Jurkat, Clone E6-1 (cell line): ENCODE measurements at places on chromosomes 12 and 14.
A peak's percentile ranks its signal among the peaks of the same experiment; 100 is the strongest.

GRCh38 chr12:24586293-24586692 is 362.6 kb downstream of the BCAT1 start:
- DNase-seq, result no peak

DNA sequence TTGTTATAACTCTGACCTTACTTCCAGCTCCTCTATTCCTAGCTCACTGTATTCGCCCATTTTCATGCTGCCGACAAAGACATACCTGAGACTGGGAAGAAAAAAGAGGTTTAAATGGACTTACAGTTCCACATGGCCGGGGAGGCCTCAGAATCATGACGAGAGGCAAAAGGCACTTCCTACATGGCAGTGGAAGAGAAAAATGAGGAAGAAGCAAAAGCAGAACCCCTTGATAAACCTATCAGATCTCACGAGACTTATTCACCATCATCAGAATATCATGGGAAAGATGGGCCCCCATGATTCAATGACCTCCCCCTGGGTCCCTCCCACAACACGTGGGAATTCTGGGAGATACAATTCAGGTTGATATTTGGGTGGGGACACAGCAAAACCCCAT is 14.5 kb upstream of the PHC1 start:
- DNase-seq, result no peak

DNA sequence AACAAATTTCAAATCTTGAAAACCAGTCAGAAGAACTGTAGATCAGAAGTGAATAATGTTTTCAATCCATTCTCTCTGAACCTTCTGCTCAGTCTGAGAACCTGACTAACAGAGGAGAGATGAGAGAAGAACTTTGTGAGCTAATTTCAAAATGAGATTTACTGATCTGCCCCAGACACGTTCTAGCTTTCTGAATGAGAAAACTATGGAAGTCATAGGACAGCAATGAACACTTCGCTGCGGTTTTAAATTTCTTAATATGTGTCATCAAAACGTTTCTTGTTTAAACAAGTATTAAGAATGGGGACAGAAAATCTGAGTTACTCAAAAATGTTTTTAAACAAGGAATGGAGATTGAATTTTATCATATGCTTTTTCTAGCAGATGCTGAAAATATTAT is 66.6 kb upstream of the FAR2 start:
- no peak for DNase-seq

DNA sequence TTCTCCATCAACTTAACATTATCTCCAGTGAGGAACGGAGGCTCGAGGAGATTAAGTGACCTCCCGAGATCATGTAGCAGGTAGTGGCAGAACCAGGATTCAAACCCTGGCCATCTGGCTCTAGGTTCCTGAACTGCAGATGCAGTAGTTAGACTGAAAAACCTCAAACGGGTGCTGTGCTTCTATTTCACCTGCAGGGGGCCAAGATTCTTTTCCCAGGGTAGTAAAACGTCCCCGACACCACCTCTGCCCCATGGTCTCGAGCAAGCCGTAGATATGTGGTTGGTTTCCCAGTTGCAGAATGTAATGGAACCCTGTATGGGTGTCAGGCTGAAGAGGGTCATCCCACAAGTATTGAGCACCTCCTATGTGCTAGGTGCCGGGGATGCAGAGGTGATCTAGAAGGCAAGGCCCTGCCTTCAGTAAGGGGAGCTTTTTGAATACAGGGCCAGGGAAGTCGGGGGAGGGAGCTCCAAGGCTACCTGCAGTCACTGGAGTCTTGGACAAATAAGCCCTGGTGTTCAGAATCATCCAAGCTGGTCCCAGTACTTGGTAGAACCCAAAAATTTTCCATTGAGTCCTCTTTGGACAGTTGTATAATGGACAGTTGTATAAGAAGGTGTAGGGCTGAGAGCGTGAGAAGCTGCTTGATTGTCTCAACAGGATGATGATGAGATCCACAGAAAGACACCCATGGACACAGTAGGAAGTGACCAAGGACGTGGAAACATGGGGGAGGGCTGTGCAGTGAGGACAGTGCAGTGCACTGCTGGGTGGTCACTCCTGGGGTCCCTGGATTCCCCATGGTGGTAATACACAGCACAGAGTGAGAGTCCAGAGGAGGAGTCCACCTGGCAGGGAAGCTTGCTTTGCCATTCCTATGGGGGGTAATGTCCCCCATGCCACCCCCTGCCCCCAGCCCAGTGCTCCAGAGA is 197.2 kb downstream of the CHST11 start:
- peak; percentile 53 for DNase-seq

DNA sequence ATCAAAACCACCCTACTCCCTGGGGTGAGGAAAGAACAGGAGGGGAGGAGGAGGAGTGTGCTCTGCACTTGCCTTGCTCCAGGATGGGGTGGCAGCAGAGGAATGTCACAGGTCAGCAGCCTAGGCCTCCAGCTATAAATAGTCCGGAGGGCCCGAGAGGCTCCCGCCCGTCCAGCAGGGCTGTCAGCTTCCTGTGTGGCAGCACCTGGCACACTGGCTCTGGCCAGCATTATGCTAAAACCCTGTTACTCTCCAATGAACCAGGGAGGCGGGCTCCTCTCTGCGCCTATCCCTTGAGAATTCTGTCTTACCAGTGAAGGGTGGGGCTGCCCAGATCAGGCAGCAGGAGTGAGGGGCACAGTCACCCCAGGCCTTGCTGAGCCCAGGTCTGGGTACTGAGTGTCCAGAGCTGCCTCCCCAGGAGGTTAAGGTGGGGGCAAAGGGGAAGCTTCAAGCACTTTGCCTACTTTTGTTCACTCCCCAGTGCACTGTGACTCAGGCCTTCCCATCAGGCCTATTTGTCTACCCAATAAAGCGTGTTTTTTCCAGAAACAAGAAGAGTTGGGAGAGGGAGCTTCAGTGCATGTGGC is 1.2 kb upstream of the COX14 start:
- DNase-seq, result no peak

- DNase-seq, result no peak
These were observed 24.3 kb downstream of the VCPKMT start for GRCh38 chr14:50092006-50092555.

GRCh38 chr12:19847294-19848059 is 408.2 kb downstream of the AEBP2 start:
- no peak for DNase-seq

DNA sequence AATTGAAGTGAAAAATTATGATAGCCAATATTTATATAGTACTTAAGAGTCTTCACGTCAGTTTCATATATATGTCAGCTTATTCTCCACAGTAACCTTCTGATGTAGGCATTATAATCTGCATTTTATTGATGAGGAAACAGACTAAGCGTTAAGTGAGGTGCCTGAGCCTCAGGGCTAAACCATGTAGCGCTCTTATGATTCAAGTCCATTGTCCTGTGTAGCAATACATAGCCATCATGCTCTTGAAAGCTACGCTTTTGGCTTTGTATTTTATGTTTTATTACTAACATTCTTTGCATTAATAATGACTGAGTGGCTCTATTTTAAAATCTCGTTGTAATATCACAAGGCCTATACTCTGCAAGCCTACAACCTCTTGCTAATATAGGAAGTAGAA is 79.0 kb downstream of the ANO6 start:
- DNase-seq, result no peak

DNA sequence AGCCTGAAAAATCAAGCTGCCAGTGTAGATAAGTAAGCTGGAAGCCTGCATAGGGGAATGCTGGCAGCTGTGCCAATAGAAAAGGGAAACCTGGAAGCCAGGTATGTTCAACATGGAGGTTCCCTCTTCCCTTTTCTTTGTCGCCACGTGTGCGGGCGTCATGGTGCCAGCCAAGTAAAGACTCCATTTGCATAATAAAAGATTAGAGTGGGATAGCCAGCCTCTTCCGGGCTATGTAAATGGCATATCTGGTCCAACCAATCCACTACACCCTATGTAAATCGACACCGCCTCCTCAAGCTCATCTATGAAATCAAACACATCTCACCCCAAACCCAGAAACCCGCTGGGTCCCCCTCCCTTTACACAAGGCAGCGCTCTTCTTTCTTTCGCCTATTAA is 5.6 kb upstream of the ADGRD1 start:
- no peak for DNase-seq

- no peak for DNase-seq
These were observed 50.9 kb downstream of the KCNA5 start for GRCh38 chr12:5094551-5094950.

DNA sequence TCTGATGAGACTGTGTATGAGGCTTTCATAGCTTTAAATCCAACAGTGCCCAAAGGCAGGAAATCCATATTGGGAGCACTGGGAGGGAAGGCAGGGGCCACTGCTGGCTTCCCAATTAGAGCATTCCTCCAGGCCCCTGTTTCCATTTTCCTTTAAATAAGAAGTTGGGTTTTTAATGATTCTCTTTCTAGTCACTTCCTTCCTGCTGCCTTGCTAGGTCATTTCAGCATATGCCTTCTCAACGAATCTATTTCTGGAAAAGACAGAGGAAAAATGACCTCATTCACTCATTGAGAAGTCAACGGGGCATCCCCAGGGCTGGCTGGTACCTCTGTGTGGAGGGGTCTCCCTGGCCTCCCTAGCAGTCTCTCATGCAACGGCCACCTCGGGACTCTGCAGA is 43.5 kb downstream of the IGF1 start:
- no peak for DNase-seq

- no peak for DNase-seq
These were observed 104.5 kb downstream of the PRICKLE1 start for GRCh38 chr12:42484996-42485395.

DNA sequence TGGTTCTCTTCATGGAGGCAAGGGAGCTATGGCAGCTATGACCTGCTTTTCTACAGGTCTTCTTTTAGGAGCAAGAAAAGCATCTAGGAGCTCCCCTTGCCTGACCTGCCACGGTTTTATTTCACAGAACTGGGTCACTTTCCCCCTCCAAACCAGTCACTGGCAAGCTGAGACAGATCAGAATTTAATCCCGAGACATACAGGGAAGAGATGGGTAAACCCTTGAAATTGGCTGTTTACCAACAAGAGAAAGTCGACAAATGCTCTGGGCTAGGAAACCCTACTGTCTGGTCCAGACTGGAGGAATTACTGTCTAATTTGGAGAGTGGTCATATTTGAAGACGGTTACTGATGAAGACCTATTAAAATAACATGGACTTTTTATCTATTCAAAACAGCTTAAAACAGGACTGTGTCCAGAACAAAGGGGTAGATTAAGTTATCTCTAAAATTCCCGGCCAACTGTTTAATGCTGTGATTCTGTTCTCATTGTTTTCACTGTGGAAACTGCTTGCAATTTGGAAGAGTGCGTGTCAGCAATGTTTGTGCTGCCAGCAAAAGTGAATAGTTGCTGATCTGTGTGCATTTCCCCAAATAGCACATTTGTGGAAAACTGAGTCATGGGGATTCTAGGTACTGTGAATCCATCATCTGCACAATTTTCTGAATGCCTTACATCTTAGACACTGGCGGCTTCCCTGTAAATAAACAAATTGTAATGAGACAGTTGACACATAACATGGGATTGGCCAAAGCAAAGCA is 73.4 kb upstream of the EEA1 start:
- no peak for DNase-seq

- no peak for DNase-seq
These were observed 163.0 kb upstream of the TMCC3 start for GRCh38 chr12:94813314-94813713.

DNA sequence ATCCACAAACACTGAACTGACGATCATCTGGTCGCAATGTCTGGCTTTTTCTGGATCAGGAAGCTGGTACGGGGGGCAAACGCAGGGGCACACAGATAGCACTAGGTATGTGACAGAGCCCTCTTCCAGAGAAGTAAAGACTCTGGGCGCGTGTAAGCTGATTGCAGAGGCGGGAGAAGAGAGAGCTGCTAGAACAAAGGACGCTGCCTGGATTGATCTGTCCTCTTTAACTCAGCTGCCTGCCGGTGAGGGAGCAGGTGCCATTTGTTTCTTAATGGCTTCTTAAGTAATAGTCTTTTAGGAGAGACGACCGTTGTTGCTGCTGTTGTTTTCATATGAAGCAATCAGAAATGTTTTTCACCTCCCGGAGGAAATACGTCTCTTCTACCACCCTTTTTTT is 77.3 kb downstream of the GLT1D1 start:
- DNase-seq, result no peak

DNA sequence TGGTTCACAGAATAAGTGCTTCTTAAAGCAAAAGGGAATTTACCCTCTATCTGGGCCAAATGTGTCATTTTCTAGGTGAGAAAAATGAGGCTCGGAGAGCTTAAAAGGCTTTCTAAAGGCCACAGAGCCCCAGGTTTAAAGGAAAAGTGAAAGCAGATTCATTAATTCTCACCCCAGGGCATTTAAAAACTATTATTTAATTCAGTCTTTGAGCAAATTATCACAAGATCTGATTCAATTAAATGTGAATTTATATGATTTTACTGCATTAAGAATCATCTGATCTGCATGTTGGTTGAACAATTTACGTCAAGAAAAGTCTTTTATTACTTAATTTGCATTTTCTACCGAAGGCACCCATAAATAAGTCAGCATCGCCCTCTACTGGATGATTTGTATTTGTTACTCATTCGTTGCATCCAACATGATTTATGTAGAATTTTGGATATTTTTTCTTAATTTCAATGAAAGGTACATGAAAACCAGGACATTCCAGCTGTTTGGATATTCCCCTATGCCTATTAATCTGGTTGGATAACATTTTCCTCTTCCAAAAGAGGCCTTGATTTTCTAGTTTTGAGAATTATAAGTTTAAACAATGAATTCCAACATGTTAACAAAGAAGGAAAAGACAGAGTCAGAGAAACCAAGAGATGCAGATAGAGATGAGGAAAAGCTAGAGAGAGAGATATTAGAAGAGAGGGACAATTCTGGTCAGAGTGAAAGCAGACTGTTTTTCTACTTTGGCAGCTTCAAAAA is 19.1 kb upstream of the DHRS7 start:
- DNase-seq, result peak; percentile 73

- DNase-seq, result no peak
These were observed 74.7 kb downstream of the BTG1 start for GRCh38 chr12:92070864-92071445.

GRCh38 chr12:105348561-105348960 is 18.1 kb downstream of the C12orf75 start:
- DNase-seq, result no peak

DNA sequence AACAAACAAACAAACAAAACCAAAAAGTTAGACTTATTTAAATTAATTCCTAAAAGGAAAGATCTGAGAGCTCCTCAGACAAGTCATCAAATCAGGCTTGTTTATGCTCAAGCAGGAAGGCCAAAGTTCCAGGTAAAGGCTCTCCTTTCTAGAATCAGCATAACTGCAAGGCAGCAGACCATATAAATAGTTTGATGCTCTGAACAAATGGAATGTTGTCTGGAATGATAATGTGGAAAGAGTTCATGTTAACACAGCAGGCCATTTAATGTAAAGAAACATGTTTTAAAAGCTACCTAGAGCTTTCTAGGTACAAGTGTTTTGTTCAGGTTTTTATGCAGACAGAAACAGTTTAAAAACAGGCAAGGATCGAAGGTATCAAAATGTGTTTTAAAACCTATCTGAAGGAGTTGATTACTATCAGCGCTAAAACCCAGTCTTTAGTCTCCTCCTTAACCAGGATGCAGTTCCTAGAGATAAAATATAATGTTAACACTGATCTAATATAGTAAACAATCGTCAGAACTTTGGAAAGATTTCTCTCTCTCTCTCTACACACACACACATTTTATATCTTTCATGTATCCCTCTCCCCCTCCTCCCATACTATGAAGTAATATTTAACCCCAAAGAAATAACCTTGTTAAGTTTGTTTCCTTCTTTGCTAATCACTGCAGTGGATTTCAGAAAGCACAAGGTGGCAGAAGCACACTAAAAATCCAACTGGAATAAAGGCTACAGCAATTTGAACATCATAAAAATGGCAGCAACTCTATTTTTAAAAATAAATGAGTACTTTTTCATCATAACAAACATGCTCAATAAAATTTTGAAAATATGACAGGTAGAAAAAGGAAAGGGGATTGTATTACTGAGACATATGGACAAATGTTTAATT is 135.5 kb downstream of the PAWR start:
- DNase-seq, result peak; percentile 11
